HAP-1 (cell line): ENCODE measurements at places on chromosomes 11 and 22.

DNA sequence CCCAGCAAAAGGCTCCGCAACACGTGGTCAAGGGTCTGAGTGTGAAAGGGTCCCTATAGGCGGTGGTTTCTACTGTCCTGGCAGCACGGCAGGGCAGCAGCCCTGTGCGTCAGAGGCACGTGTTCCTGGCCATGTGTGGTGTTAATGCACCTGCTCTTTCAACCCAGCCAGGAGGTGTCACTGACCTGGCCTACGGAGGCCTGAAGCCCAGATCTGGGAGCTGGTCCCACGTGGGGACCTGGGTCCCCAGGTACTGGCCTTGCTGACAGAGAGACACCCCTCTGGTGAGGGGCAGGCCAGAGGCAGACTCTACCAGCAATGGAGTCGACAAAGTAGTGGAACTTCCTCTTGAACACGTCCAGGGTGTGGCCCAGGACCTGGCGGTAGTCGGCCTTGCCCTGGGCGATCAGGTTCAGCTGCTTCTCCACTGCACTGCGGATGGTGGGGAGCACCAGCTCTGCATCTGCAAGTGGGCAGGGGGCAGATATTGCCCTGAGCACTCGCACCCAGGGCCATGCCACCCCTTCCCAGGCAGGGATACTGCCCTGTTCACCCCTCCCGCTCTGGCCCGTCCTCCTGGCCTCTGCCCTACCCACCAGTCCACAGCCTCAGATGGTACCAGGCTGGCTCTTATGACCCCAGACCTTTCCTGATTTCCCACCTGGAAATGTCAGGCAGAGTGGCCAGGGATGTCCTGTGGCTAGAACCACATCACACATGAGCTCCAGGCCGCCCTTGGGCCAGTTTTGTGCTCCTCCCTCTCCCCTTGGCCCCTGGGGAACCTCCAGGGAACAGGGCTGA, 6.8 kb upstream of the PPM1F start:
- DNase-seq, result no peak

DNA sequence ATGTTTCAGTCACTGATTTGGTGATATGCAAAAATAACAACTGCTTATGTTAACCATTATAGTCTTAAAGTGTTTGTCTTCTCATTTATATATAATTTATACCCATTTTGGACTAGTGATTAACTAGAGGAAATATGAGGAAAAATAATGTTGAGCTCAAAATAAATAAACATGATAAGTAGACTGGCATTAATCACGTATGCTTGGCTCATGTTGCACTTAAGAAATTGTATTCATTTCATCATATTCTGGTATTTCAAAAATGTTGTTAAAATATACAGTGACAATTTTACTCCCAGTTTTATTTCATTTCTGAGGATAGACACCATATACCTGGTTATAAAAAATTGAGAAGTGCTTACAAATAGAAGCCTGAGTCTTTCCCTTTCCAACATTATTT, 3.8 kb upstream of the OR10D3 start:
- DNase-seq, result no peak

GRCh38 chr11:110947096-110947495, 234.9 kb upstream of the ARHGAP20 start:
- no peak for DNase-seq

- DNase-seq, result no peak
Measured at GRCh38 chr11:122246874-122247273, 130.9 kb upstream of the BLID start.

DNA sequence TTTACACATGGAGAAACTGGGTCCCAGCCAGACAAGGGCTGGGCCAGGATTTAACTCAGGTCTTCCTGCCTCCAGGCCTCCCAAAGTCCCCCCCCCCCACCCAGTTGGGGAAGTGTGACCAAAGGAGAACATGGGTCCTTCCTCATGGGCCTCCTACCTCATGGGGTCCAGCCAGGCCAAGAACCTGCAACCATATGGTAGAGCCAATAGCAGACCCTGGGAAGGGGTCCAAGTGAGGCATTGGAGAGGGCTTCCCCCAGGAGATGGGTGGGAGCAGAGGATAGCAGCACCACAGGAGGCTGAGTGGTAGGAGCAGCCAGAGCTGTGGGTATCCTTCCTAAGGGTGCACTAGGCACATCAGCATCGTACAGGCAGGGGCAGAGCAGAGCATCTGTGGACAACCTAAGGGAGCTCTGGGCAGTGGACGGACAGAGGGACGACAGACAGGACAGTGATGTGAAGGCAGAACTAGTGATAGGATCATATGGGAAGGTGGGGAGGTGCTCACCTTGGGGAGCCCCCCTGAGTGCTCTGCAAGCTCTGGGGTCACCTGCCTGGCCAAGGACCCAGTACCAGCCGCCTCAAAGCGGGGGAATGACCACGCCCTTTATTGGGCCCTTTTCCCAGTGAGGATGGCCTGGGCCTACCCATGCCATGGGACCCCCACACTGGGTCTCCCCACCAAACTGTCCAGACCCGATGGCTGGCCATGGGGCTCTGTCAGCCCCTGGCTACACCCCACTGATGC, 4.5 kb downstream of the ARVCF start:
- DNase-seq, result no peak

DNA sequence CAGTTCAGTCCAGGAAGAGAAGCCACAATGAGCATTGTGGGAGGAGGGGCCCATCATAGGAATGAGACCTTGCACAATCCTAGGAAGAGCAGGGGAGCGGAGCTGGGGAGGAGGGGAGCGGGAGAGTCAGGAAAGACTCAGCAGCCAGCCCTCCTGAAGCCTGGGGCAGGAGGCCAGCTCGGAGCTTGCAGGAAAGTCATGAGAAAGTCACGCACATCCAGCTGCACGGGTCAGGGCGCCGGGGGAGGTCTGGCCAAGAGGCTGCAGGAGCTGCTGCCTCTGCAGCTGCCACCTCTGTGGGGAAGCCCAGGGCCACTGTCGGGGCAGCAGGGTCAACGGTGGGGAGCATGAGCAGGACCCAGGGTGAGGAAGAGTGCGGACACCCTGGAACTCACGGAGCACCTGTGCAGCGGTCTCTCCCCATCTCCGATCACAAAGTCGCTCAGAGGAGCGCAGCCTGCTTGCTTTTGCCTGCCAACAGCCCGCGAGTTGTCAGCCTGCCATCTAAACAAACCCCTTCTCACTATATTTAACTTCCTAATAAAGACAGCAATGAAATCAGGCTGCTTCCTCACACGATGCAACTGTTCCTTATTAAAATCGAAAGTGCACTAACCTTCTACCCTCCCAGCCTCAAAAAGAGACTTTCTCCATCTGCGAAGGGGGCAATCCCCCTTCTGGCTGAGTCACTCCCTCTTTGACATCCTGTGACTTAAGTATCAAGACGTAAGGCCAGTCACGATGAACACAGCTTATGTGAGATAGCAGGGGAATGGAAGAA, 52.9 kb upstream of the RTL6 start:
- DNase-seq, result no peak

DNA sequence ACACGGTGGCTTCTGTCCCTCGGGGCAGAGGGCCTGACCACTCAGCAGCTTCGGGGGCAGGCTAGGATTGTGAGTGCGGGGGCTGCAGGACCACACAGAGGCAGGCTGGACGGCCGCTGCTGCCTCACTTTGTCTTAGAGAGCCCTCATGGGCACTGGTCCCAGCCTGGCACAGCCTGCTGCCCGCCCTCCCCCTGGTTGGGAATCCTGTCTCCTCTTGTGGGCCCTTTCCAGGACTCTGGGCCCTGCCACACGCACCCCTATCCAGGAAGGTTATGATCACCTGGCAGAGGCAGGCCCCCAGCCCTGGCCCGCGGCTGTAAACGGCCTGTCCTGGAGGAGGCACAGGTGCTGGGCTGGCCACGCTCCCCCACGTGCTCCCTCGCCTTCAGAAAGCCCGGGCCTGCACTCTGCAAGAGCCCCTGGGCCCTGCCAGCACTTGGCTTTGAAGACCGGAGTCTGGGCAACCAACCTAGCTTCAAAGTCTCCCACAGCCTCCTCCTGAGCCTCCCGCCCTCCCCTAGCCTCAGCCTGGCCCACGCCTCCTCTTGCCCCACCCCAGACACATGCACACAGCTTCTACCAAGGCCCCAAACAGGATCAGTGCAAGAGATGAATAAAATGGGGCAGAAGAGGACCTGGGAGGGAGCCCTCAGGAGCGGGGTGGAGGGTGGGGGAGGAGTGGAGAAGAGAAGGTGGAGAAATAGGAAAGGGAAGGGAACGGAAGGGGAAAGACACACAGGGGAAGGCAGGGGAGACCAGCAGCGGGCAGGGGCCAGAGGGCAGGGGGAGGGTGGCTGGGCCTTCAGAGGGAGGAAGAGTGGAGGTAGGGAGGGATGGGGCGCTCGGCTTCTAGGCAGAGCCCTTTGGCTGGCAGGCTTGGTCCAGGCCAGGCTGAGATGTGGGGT, 31.0 kb downstream of the SYT7 start:
- DNase-seq, result no peak

GRCh38 chr11:112225753-112226061, 521 bp upstream of the PTS start:
- no peak for DNase-seq

GRCh38 chr11:2509481-2510001, 64.7 kb downstream of the KCNQ1 start:
- DNase-seq, result peak; percentile 4

GRCh38 chr11:112290493-112290850, 29.8 kb upstream of the PLET1 start:
- DNase-seq, result no peak

GRCh38 chr11:81211050-81211449, 1522.6 kb downstream of the FAM181B start:
- DNase-seq, result no peak

GRCh38 chr11:112786886-112787530, 174.2 kb upstream of the NCAM1 start:
- DNase-seq, result no peak

- no peak for DNase-seq
Measured at GRCh38 chr11:134993691-134994243, 581.7 kb upstream of the B3GAT1 start.

DNA sequence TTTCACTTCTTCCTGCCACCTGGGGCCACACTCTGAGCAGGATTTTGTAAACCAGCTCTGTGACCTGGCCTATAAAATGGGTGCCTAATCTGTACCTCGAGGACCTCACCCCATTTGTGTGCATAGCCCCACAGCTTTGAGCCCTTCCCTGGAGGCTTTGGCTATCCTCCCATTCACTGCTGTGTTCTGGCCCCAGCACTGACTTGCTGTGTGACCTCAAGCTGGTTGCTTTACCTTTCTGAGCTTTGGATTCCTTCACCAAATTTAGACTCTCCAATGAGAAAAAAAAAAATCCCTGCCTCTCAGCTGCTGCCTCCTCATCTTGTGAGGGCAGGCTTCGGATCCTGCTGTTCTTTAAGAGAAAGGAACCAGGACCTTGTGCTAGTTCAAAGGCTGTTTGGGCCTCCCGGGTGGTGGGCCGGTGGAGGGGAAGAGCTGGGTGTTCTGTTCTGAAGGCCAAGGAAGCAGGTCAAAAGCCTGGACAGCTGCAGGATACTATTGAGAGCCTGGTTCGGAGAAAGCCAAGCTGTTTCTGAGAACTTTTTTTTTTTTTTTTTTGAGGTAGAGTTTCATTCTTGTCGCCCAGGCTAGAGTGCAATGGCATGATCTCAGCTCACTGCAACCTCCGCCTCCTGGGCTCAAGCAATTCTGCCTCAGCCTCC, 1.1 kb upstream of the PYGM start:
- DNase-seq, result no peak

GRCh38 chr22:48154943-48155240, 1392.4 kb downstream of the TBC1D22A start:
- no peak for DNase-seq

DNA sequence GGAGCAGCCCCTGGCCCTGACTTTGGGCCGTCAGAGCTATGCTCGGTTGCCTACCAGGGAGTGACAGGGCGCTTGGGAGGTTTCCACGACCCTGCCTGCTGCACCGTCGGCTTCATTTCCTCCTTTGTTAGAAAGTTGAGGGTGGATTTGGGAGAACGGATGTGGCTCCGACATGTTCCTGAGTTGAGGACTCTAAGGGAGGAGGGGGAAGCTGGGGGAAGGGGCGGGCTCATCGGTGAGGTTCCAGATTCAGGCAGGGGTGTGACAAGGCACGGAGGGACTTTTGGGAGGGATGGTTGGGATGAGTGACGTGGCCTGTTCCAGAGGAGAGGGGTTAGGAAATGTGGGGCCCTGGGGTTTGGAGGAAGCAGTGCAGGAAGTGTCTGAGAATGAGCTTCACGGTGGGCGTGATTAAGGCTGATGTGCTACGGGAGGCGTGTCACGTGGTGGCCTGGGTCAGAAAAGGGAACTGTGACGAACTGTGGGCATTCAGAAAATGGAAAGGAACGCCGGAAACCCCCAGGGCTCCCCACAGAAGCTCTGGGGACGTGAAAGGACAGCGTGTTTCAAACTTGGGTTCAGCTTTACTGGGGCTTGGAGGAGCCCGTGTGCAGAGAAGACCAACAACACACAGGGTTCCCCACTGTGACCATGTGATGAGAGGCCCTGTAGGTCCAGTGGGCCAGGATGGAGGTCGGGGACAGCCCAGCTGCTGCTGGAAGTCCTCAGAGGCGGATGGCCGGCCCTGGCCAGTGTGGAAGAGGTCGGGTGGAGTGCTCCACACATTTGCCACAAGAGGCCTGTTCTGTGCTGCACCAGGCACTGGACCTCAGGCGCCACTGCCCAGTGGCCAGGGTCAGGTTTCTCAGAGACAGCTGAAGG, 2.8 kb downstream of the PARVB start:
- peak; percentile 84 for DNase-seq

- DNase-seq, result no peak
Measured at GRCh38 chr22:36166518-36167220, 6.1 kb upstream of the APOL3 start.

- no peak for DNase-seq
Measured at GRCh38 chr11:122663764-122664163, 8.2 kb downstream of the UBASH3B start.

DNA sequence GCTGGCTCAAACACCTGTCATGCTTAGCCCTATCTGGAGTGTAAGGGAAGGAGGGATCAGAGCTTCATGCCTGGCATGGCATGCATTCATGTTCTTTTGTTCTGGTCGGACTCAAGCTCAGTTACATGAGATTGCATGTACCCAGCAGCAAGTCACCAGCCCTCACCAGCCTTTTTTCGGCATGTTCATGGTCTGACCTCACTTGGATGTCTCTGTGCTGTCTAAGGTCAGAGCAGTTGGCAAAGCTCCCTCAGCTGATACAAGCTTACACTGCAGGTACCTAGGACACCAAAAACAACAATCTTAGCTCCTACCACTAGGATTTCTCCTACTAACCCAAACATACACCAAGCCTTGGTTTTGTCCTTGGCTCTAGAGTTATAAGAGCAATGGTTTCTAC, 152.6 kb downstream of the BARX2 start:
- no peak for DNase-seq

DNA sequence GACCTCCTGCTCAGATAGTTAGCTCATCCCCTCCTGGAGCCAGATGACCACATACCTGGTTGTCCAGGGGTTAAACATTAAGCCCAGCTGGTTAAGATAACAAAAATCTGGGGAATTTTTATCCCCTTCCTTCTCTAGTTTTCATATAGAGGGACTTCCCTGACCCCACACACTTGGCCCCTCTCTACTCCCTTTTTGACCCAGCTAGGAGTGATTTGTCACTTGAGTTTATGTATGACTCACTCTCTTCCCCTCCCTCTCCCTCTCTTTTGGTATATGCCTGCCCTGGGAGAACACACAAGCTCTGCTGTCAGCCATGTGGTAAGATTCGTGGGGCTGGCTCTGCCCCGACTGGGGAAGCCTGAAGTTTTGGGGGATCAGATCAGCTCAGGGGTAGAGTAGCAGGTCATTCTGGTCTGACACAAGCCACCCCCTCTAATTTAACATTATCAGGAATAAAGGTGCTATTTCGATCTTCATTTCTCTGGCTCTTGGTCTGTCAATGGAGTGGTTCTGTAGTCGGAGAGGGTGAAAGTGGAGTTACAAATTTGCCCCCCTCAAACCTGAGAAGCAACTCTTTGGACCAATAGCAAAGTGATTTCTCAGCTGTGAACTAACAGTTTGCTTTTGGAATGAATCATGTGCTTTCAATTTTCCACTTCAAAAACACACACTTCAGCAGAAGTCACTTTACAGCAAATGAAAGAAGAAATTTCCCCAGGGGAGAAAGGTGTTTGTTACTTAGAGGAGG, 415.3 kb upstream of the CADM1 start:
- no peak for DNase-seq
